ENCODE measurements at places on chromosomes 12 and 14. TPM values are rescaled to one million over a fixed set of nuclear protein-coding genes. Genes with fewer than 3 reads are reported as not detected.

- H3K4me1 ChIP-seq = no peaks in the 10 kb centered on the region
- no peaks in the 10 kb centered on the region for H3K27me3 ChIP-seq
- no peaks in the 10 kb centered on the region for H3K36me3 ChIP-seq
- no peak overlapping the region for H3K4me3 ChIP-seq
These were observed 25.6 kb downstream of the MGAT4C start for GRCh38 chr12:86230516-86231146.

The CCDC38 gene
- total RNA-seq = not detected

- H3K4me3 ChIP-seq = no peak overlapping the region
- H3K27ac ChIP-seq = no peak overlapping the region
- peaks cover 14% of the 10 kb centered on the region for H3K4me1 ChIP-seq
- H3K36me3 ChIP-seq = no peaks in the 10 kb centered on the region
- no peak for DNase-seq
These were observed 90.3 kb downstream of the CRADD start for GRCh38 chr12:93767524-93767863.

- no peaks in the 10 kb centered on the region for H3K27me3 ChIP-seq
- peak overlapping the region; percentile 96 for H3K27ac ChIP-seq
- peak overlapping the region; percentile 65 for H3K4me3 ChIP-seq
- no peaks in the 10 kb centered on the region for H3K36me3 ChIP-seq
- no peak for DNase-seq
- H3K4me1 ChIP-seq = peaks cover 51% of the 10 kb centered on the region
These were observed 1.6 kb downstream of the MLEC start for GRCh38 chr12:120688527-120689071.

GRCh38 chr12:94532490-94533422 lies 73.1 kb upstream of the CEP83 start:
- no peaks in the 10 kb centered on the region for H3K36me3 ChIP-seq
- H3K27ac ChIP-seq = no peak overlapping the region
- H3K27me3 ChIP-seq = no peaks in the 10 kb centered on the region
- H3K4me1 ChIP-seq = no peaks in the 10 kb centered on the region
- H3K4me3 ChIP-seq = no peak overlapping the region

DNA sequence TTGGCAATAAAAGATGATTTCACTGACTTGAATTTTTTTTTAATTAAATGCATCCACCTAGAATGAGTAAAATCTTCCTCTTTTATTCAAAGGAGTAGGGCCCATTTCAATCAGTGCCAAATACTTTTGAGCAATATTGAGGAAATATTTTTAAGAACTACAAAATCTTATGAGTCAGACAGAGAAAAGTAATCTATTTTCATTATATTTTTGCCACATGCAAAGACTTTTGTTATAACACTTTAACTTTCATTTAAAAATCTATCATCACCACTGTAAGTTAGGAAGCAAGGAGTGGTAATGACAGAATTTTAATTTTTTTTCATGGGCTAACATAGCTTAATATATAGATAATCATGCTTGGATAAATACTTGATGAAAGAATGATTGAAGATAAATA lies 345.2 kb upstream of the KITLG start:
- DNase-seq = no peak
- H3K27ac ChIP-seq = no peak overlapping the region
- H3K4me3 ChIP-seq = no peak overlapping the region
- peaks cover 14% of the 10 kb centered on the region for H3K4me1 ChIP-seq
- H3K27me3 ChIP-seq = no peaks in the 10 kb centered on the region

DNA sequence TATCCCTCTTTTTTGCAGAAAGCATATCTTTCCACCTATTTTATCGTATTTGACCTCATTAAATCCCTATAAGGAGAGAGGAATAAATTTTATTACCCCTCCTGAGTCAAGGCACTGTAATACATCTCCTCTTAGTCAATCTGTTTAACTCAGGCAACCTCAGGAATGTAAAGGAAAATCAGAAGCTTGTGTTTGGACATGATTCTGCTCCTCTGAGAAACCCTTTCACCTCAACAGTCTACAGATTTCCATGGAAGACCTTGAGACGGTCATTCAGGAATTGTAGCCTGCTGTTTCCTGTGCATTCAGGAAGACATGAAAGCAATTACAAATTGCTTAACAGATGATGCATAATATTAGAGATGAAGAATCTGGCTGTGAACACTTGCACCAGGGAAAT lies 360.8 kb downstream of the PAWR start:
- no peak overlapping the region for H3K27ac ChIP-seq
- DNase-seq = no peak
- H3K36me3 ChIP-seq = no peaks in the 10 kb centered on the region

DNA sequence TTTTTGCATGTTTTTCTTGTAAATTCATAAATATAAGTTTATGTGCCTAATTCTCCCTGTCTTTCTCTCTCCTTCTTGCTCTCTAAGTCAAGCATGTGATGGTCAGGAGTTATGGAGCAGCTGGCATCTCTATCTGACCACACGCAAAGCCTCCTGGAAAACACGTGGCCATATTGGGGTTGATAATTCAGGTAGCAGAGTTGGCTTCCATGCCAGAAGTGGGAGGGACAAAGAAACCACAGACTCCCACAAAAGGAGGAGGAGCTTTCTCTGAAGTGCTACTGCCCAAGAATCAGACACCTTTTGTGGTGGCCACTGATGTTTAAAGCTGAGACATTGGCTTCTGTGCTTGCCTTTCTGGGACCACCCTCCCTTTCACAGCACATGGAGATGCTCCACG lies 517.6 kb upstream of the TMEM132C start:
- H3K4me3 ChIP-seq = no peak overlapping the region
- no peak for DNase-seq
- no peaks in the 10 kb centered on the region for H3K4me1 ChIP-seq
- no peak overlapping the region for H3K27ac ChIP-seq
- H3K27me3 ChIP-seq = no peaks in the 10 kb centered on the region
- H3K36me3 ChIP-seq = no peaks in the 10 kb centered on the region

DNA sequence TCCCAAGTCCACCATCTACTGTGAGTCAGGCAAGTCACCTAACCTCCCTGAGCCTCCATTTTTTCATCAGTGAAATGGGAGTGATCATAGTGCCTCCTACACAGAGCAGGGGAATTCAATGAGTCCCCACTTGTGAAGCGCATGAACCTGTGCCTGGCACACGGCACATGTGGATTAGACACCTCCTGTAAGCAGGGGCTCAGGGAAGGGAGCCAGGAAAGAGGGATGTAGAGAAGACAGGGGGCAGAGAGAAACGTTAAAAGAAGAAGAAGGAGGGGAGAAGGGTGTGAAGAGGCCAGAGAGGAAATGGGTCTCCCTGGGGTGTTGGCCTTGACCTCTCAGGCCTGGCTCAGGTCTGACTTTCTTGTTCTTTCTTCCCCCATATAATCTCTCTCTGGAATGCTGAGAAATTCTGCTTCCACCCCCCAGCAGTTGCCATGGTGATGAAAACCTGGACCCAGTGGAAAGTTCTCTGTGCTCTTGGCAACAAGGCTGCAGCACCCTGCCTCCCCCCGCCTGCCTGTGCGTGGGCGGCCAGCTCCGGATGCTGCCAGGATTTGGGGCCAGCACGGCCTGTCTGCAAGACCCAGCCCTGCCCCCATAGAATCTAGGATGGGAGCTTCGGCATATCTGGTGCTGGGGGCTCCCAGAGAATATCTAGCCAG lies 94.5 kb downstream of the CALM1 start:
- H3K4me1 ChIP-seq = peaks cover 6% of the 10 kb centered on the region
- peak; percentile 41 for DNase-seq
- no peaks in the 10 kb centered on the region for H3K27me3 ChIP-seq
- no peak overlapping the region for H3K4me3 ChIP-seq

The AKAP5 gene
- total RNA-seq = not detected

- H3K36me3 ChIP-seq = no peaks in the 10 kb centered on the region
- DNase-seq = no peak
- H3K4me3 ChIP-seq = no peak overlapping the region
- no peaks in the 10 kb centered on the region for H3K27me3 ChIP-seq
- H3K27ac ChIP-seq = no peak overlapping the region
These were observed 105.1 kb upstream of the MAP1LC3B2 start for GRCh38 chr12:116454076-116454475.

The LRTM2 gene
- not detected for total RNA-seq

The SAMD15 gene
- total RNA-seq = 0.52 TPM
